ENCODE measurements at places on chromosomes 6 and 20.
A peak's percentile ranks its signal among the peaks of the same experiment; 100 is the strongest.

- DNase-seq: no peak
These were observed 656.8 kb upstream of the CHD6 start for GRCh38 chr20:42274986-42275385.

DNA sequence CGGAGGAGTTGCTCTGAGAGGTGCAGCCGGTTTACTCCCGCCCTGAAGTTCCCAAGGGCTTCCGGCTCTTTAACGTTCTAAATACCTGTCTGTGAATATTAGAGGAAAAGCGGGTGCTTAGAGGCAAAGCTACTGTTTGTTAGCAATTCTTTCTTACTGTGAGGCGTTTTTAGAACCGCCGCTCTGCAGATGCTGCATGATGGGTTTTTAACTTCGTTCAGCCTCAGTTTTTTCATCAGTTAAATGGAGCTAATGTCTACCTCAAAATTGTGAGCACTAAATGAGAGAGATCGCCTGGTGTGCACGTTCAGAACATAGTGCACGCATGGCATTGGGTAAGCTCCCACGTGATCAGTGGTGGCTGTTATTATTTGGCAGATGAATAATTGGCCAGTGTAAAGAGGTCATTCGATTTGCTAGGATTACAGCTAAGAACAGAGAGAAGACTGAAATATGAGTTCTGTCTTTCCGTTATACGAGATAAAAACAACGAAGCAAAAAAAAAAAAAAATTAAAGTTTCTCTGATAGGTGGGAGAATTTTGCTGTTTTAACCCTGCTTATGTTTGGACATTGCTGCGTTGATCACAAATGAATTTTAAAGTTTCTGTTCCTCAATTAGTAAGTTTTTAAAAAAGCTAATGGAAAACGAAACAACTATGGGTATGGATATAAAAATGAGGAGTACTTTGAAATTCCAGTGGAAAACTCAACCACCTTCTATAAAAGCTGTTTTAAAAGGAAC is 660 bp upstream of the TFB1M start:
- no peak for DNase-seq

DNA sequence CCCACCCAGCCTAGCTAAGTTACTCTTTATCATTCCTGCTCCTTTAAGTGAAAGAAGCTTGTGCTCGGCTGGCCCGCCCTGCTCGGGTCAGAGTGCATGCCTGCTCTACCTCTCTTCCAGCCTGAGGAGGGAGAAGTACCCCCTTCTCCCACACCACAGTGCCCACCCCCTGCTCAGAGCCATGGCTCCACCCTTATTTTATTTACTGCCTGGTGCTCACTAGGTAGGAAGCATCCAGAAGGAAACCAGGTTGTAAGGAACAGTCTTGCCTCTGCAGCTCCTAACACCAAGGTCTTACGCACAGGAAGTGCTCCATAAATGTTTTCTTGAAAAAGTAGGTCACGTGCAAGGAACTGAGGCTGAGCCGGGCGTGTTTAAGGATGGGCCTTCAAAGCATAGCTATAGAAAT is 105.7 kb upstream of the SNX9 start:
- DNase-seq: peak; percentile 43

DNA sequence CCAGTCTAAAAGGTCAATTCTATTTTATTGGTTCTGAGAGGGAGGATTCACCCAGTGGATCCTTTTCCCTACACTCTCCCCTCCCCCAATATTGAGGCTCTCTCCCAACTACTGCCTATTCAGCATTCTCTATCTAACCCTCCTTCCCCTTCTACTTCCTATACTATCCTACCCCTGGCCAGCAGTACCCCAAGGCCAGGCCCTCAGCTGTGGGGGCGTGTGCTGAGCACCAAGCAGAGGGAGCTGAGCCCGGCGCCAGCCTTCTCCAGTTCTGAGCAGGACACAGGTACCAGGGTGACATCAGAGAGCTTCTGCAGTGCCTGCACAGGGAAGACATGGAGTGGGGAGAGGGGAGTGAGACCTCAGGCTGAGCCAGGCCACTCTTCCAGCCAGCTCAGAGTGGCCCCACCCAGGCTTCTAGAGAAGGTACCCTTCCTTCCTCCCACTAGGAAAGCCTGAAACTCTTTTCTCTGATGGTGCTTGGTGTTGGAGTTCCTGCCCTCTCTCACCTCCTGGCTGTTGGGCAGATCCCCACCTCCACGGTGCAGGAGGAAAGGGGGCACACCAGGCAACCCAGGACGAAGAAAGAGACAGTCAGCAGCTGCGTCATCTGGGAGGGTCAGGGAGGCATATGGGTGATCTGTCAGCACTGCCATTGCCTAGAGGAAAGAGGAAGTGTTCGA is 1.9 kb downstream of the DDAH2 start:
- no peak for DNase-seq

DNA sequence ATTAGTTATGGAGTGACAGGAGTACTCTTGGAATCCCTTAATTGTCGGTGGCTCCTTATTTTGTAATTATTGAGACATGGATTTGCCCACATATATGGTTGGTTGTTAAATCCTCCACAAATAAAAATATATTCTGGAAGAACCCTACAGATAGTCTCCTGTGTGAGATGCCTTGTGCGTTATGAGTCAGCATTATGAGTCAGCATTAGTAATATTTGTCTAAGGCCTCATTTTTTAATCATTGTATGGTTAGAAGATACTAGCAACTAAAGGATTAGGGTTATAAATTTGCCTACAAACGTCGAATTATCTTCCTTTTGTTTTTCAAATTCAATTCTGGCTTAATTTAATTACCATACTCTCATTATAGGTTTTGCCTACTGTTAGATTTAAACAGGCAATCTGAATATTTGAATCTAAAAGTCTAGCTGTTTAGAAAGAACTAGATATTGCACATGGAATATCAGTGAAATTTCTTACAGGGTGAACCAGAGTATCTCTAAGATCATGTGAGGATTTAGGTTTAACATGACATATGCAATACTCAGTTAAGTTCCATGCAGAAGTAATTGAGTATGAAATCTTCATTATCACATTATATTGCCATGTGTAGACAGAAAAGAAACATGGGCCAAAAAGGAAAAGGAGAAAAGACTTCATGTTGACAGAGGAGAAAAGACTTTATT is 5.9 kb downstream of the C6orf58 start:
- DNase-seq: no peak

DNA sequence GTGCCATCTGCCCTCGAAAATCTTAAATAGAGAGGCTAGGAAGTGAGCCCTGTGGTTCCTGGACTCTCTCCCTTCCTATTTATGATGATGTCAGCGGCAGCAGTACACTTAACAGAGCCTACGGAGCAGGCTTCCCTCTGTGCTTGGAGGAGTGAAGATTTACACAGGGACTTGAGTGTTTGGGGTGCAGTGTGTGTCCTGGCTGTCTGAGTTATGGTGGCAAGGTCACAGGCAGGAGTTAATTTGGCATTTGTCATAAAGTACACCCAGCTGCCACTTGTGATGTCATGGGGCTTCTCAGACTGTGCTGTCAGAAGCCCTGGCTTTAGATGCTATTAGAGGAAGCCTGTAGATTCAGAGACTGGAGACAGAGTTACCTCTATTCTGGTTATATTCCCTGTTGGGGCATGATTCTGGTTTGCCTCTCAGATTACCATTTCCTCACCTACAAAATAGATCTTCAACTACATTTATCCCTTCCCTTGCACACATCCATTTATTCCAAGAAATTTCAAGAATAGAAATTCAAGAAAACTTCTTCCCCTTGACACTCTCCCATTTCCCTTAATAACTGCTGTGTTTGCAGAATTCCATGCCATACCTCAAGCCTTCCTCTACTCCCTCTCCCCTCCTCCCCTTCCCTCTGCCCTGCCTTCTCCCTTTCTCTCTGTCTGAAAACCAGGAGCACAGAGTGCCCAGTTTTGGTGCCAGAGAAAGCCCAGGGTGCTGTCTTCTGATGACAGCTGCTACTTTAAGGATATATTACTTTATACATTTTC is 72.1 kb downstream of the SLC24A3 start:
- DNase-seq: peak; percentile 32

DNA sequence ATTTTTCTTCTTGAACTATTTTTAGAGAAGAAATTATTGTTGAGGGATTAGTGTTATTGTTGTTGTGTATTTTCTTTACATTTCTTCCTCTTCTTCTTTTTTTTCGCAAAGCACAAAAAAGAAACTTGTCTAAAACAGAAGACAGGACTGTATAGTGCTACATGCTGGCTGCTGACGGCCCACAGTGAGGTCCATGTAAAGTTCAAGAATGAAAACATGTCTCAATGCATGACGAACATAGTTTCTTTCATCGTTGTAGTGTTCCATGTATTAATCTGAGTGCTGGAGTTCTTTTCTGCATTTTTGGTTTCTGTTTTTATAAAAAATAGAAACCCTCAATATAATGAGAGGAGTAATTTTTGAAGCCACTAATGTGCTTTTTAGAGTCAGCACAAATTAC is 462.9 kb upstream of the MARCKS start:
- DNase-seq: no peak

Measured in kidney (tissue), 22 donors.